Activated T-helper 1 cell treated with anti-CD3 and anti-CD28 coated beads, Interleukin-12 subunit alpha, Interleukin-12 subunit beta, Interleukin-2, Interleukin-4 antibody, amounts not matched to agents 30 ng/mL and 10 ng/mL and 1 ng/mL, durations not matched to agents 14 hours and 24 hours and 36 hours (primary cell): ENCODE measurements at places on chromosomes 13 and 19. TPM values are rescaled to one million over a fixed set of nuclear protein-coding genes. Genes with fewer than 3 reads are reported as not detected.

GRCh38 chr13:47294691-47295090, 397.8 kb upstream of the HTR2A start:
- H3K36me3 ChIP-seq, result no peaks in the 10 kb centered on the region
- DNase-seq, result no peak
- no peaks in the 10 kb centered on the region for H3K27me3 ChIP-seq
- H3K27ac ChIP-seq, result no peak overlapping the region
- H3K4me1 ChIP-seq, result no peaks in the 10 kb centered on the region

DNA sequence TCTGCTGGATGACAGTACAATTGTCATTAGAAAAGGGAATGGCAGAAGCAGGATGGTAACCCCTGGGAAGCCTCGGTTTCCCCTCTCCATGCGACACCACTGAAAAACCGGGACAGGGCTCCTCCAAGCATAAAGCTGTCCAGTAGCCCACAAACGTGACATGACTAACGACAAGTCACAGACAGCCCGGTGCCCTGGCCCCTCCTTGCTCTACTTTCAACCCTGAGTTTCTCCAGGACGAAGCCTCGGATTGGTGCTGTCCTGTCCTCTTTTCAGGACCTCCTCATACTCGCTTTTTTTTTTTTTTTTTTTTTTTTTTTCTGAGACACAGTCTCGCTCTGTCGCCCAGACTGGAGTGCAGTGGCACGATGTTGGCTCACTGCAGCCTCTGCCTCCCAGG, 16.3 kb downstream of the DPP9 start:
- no peak overlapping the region for H3K4me3 ChIP-seq
- no peak for DNase-seq
- no peak overlapping the region for H3K27ac ChIP-seq
- no peaks in the 10 kb centered on the region for H3K4me1 ChIP-seq

DNA sequence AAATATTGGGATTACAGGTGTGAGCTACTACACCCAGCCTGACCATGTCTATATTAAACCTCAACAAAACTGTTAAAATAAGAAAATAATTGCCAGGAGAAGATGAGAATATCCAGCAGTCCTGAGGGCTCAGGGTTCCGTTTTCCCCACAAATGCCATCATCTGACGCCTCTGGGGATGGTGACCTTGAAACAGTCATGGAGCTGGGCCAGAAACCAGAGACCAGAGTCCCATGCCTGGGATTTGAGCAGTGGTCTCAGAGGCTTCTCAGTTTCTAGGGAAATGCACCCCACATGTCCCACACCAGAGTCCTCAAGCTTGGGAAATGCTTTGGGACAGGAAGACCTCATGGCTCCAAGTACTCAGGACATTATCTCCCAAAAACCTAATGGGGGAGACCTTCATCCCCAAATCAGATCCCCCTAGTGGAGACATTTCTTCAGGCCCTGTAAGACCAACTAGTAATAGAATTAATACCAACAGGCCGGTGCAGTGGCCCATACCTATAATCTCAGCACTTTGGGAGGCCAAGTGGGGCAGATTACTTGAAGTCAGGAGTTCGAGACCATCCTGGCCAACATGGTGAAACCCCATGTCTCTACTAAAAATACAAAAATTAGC, 2.9 kb upstream of the MAP1S start:
- H3K27me3 ChIP-seq, result peaks cover 2% of the 10 kb centered on the region
- peaks cover 32% of the 10 kb centered on the region for H3K4me1 ChIP-seq
- DNase-seq, result no peak
- H3K4me3 ChIP-seq, result no peak overlapping the region
- H3K36me3 ChIP-seq, result peaks cover 7% of the 10 kb centered on the region

DNA sequence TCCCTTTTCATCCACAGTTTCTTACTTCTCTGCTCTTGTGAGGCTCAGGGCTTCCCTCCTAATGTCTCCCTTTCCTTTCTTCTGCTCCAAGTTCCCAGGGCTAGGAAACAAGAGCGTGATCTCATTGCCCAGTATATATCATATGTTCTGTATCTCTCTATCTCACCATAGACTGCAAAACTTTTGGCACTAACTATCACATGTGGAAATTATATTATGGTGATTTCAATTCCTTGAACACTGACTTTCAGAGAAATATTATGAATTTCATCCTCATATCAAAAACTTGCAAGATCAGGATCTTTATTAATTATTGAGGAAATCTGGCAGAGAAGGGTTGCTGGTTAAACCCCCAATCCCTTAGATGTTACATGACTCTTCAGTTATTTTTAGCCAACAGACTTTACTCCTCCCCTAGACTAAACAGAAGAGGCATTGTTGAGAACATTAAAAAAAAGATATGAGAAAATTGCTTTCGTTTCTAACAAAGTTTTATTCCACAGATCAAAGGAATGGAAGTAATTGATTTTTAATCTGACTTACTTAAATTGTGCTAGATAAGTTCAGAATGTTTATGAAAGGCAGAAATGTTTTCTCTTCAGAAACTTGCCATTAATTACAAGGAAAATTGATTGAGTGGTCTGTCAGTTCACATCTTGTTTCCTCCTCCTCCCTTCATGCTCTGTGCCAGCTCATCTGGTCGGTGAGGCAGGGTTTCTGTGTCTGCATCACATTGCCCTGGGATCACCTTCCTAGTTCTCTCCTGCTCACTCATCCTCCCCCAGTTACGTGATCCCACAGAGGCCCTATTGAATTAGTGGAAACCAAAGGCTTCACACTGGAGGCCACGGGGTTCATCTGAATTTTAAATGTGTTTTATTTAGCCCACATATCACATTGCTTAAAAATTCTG, 378.5 kb downstream of the LMO7 start:
- no peaks in the 10 kb centered on the region for H3K4me1 ChIP-seq
- H3K4me3 ChIP-seq, result no peak overlapping the region
- no peaks in the 10 kb centered on the region for H3K27me3 ChIP-seq
- no peak for DNase-seq

DNA sequence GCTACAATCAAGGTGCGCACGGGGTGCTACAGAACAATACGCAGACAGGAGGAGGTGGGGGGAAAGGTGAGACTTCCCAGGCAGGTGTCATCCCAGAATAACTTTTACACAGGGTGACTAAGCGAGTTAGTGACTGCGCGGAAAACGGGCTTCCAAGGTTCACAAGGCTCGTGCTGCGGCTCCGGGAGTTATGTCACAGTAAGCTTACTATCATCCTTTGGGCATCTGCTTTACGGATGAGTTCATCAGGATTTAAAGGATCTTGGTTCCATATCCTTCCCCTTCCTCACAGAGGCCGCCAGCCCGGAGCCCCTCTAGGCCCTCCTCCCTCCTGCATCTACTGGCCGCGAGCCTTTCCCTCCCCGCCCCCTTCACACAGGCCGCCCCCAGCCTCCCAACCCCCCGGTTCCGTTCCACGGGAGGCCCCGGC, 474 bp upstream of the IFT88 start:
- H3K27me3 ChIP-seq, result no peaks in the 10 kb centered on the region
- DNase-seq, result no peak

- H3K27ac ChIP-seq, result no peak overlapping the region
- H3K36me3 ChIP-seq, result no peaks in the 10 kb centered on the region
- DNase-seq, result no peak
- no peak overlapping the region for H3K4me3 ChIP-seq
- peaks cover 15% of the 10 kb centered on the region for H3K4me1 ChIP-seq
These were observed 7.8 kb upstream of the ATP12A start for GRCh38 chr13:24672141-24673132.

DNA sequence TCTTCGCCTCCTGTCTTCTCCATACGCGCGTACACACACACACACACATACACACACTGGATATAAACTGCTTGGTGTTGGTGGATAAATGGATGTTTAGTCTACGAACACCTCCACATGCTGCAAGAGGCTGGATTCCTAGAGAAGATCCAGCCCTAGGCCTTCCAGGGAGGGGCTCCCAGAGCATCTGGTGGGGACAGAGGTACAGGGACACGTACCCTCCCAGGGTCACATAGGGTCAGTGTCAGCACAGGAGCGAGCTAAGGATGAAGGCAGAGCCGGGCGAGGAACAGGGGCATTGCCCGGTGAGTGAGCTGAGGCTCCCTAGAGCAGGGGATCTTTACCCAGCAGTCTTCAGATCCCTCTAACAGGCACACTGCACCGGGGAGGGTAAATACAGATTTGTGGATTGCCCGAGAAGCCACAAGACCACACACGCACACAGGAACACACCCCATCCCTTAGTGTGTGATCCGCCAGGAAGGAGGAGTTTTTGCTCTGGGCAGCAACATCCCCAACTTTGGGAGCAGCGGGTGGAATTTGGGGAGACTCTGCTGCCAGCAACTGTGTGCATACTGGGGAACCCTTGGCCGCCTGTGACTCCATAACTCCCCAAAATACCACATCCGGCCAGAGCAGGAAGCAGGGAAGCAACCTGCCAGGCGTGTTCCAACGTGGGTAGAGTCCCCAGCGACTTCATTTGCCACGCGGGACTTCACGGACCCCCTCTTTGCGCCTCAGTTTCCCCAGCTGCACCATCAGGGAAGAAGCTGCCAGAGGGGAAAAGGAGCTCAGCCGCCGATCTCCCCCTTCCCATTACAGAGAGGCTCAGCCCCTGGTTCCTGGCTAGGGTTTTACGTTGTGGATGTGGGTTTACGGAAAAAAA, 5.8 kb upstream of the TLE2 start:
- H3K4me3 ChIP-seq, result peak overlapping the region; percentile 94
- H3K27me3 ChIP-seq, result peaks cover 29% of the 10 kb centered on the region
- peaks cover 18% of the 10 kb centered on the region for H3K4me1 ChIP-seq
- peak overlapping the region; percentile 98 for H3K27ac ChIP-seq

MTMR6 gene
- 17.0 and 17.9 TPM in 2 replicates for total RNA-seq

ITGBL1 gene
- total RNA-seq, result not detected in 2 replicates

CERS4 gene
- total RNA-seq, result 26.4 and 29.7 TPM in 2 replicates

FGF22 gene
- not detected in 2 replicates for total RNA-seq
